NCI-H460 (cell line): ENCODE measurements at places on chromosomes 12 and 14. TPM values are rescaled to one million over a fixed set of nuclear protein-coding genes. Genes with fewer than 3 reads are reported as not detected.

Gene RNF212B
- not detected in 2 replicates for total RNA-seq

DNA sequence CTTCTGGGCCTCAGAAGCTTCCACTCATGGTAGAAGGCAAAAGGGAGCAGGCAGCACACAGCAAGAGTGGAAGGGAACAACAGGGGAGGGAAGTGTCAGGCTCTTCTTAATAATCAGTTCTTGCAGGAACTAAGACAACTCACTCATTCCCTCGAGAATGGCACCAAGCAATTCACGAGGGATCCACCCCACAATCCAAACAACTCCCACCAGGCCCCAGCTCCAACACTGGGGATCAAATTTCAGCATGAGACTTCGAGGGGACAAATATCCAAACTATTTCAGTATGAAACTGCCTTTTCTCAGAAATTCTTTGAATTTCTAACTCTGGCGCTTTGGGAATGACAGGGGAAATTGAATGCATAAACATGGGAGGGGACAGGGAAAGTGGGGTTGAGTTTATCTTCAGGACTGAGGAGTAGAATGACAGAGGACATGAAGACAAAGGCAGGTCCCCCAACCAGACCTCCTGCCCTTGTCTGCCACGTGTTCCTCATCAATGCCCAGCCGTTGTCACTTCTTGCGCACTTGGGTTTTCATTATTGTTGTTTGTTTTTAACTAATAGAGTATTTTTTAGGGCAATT lies 24.6 kb upstream of the APOF start:
- DNase-seq: no peak

Gene KIF5A
- total RNA-seq: 0.07 and 0.09 TPM in 2 replicates

DNA sequence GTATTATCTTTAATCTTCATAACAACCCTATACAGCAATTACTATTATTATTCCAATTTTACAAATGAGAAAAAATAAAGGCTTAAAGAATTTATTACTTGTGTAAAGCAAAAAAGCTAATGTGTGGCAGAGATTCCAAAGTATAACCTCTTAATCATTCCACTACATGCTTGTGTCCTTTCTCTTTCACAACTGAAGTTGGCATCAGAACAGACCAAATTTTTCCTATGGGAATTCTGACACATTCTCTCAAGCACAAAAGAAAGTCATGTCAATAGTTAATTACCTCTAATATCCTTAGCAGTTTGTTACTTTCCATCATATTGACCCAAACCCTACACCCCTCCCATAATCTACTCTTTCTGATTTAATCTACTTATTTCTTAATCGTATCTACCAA lies 86.7 kb downstream of the BCL2L14 start:
- DNase-seq: no peak

DNA sequence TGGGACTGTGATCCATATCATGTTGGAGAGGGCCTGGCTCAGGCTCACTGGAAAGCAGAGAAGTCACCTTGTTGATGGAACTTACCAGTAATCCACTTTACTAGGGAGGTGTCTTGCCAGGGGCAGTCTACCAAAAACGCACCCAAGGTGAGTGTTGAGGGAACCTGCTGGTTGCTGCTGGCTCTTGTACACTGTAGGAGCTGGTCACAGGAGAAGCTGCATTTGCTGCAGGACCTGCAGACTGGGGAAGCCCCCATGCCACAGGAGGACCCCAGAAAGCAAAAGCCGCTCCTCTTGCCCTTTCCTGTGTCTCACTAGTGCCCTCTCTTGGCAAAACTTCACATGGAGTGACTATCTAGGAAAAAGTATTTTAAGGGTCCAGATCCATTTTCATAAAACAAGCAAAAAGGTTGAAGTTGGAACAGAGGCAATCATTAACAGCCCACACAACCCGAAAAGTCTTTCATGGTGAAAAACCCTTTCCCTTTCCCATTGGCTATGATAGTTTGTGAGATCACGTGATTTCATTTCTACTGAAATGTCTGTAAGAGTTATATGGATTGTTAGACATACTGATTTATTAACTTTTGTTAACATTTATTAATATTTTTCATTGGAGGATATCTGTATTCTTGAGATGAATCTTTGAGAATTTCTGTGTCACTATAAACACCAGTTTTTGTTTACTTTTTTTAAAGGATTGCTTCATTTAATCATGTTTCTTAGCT lies 59.2 kb downstream of the RASSF8 start:
- no peak for DNase-seq

Gene SYNDIG1L
- total RNA-seq: not detected in 2 replicates

DNA sequence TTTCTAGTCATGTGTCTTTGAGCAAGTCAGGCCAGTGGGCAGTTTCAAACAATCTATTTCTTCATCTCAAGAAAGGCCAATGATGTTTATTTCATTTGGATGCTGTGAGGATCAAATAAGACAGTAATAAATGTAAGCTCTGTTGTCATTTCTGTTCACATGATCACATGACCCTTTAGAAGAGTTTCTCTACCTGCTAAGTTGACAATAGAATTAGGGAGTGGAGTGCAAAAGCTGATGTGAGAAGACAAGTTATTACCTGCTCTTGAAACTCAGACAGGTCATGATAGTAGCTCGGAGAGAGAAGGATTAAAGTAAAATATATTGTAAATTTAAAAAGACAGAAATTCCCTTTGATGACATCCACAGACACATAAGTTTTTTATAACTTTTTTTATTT lies 37.3 kb upstream of the DCN start:
- DNase-seq: no peak

DNA sequence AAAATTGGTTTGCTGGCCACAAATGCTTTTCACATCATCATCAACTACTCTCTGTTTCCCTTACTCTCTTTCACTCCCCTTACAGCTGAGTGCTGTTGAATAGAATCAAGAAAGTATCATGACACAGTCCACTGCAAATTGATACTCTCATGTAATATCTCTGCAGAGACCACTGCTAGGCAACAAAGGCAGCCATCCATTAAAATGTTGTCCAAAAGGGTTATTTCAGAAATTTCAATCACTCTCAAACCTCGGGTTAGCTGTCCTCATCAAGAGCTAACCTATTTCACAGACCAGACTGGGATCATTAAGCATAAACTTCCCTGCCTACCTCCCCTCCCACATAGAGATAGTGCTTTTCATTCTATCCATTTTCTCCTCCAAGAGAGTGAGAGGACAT lies 186.7 kb downstream of the PLCZ1 start:
- DNase-seq: no peak

DNA sequence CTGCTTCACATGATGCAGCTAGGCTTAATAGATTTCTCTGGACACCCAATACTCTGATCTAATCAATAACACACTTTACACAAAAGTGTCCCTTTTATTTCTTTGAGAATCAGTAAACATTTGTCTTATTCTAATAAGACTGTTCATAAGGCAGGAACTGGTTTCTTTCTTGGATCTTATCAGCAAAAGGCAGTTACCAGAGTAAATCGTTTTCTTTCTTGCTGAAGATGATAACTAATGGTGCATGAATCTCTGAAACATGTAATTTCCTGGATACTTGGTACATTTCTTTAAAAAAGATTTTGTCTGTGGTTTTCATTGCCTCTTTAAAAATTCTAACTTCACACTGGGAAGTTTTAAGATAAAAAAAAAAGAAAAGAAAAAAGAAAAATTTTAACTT lies 39.6 kb downstream of the WIF1 start:
- DNase-seq: no peak

DNA sequence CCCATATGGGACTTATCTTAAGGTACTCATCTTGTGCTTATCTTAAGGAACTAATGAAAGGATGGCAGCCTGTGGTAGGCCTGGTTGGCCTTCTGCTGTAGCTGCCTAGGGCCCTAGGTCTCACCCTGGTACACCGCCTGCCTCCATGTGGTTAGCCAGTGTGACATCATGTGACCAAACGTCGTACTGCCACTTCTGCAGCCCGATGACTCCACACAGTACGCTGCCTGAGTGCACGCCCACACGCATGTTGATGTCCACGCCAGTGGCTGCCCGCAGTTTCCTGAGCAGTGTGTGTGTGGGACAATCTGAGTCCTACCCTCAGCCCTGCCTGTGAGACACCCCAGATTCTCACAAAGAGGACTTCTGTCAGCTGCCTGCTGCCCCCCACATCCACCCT lies 5.1 kb downstream of the ADCY4 start:
- no peak for DNase-seq

- DNase-seq: no peak
Measured at GRCh38 chr12:94205822-94206221, 57.4 kb downstream of the PLXNC1 start.

DNA sequence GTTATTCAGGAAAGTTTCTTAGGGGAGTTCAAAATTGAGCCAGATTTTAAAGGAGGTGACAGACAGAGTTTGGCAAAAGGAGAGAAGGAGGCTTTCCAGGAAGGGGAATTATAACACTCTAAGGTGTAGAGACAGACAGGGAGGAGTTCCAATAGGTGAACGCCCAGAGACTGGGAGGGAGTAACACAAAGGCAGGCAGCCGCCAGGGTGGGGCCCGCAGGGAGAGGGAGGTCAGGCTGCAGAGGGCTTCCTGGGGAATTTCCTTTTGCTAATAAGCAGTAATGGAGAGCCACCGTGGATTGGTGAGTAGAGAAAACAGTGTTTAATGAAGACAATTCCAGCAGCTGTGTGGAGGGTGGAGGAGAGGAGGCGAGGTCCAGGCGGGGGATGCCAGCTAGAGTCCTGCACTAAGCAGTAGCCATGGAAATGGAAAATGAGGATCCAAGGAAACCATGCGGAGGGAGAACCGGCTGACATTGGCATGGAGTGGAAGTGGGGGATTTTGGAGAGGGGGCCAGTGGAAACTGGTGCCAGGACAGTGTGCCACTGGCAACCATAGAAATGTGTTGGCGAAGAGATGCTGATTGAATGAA lies 22.2 kb downstream of the GRIN2B start:
- DNase-seq: no peak

DNA sequence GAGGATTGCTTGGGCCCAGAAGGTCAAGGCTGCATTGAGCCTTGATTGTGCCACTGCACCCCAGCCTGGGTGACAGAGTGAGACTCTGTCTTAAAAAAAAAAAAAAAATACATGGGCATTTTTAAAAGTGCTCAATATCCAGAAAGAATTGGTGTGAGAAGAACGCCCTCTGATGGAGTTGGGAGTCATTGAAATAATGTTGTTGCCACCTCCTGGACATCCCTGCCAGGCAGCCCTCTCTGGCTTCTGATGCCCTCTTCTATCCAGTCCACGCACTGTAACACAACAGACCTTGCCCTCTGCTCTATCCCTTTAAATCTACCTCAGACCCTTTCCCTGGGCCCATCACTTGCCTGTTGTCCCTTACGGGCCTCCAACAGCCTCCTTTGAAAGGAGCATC lies 4.9 kb downstream of the PTGDR start:
- DNase-seq: peak; percentile 35

Gene FOXN3
- total RNA-seq: 7.9 and 8.7 TPM in 2 replicates

DNA sequence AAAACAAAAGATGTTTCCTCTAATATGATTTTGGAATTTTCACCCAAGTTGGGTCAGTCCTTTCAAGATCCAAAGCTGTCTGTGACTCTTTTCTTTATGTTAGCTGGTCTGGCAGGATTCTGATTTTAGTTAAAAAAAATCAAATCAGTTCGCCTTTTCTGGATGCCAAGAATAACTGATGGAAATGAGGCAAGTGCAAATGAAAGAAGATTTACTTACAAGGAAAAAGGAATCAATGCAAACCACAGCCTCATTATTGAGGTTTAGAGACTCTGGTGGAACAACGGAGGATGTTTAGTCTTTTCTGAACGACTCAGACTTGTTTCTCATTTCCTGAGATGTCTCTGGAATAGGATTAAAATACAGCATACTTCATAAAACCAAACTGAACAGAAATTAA lies 117.0 kb upstream of the DYRK2 start:
- DNase-seq: no peak

Gene FGD4
- total RNA-seq: 4.2 and 4.4 TPM in 2 replicates

DNA sequence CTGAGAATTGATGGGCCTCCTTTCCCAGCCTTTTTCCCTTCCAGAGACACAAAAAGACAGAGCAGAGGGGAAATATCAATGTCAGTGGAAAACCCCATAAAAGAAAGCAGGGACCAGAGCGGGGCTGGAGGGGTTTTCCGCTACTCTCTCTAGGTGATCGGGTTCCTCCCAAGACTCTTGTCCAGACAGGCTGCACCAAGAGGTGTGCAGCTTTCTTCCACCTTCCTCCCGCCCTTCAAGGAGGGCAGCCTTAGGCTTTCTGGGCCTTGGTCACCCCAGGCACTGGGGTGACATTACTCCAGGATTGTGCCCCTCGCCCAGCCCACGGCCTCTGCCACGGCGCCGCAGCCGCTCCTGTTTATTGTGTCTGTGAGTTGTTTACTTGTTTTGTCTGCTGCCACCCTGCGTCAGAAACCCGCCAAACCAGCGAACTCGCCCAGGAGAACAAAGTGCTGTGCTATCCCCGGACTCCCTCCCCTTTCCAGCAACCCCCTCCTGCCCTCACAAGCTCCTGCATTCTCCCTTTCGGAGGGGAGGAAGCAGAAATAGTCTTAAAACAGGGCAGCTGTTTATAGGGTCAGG lies 6.7 kb upstream of the HOXC6 start:
- peak; percentile 13 for DNase-seq

Gene CMA1
- total RNA-seq: not detected in 2 replicates

Gene WNT5B
- total RNA-seq: 3.3 and 7.6 TPM in 2 replicates

DNA sequence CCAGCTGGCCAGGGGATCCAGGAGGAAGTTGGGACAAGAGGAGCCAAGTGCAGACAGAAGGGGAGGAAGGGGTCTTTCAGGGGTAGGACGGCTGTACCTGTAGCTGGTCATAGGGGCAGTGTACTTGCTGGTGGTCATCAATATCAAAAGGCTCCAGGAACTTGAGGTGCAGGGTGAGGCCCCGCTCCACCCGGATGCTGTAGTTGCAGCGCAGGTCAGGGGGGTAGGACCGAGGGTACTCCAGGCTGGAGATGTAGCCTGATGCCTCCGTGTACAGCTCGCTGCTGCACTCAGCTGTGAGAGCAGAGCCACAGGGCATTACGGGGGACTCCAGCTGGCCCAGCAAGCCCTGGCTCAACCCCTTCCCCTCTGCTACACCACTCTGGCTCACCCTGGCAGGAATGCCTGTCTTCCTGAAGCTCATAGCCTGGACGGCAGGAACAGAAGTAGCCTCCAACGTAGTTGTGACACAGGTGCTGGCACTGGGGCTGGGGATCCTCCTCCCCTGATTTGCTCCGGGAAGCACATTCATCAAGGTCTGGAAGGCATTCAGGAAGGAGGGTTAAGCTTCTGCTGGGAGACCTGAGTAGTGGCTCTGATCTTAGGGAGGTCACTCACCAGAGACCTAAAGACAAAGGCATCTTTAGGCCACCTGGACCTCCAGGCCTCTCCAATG lies 2.9 kb downstream of the C1R start:
- DNase-seq: no peak

GRCh38 chr14:88195676-88196075 lies 127.4 kb downstream of the KCNK10 start:
- no peak for DNase-seq
